ENCODE measurements at places on chromosomes 3 and 15. TPM values are rescaled to one million over a fixed set of nuclear protein-coding genes. Genes with fewer than 3 reads are reported as not detected.

DNA sequence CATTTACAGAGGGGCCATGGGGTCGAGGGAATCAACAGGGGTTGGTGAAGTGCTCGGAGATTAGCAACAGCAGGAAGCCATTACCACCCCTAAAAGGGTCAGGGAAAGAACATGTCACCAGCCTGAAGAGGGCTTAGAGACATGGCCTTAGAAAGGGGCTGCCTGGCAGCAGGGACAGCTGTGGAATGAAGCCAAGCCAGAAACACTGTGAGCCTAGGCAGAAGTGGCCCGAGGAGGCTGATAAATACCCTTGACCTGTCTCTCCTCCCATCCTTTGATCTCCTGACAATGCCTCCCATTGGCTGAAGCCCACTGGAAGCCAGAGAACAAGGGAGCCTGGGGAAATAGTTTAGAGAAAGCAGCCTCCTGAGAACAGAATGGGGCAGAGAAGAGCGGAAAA, 31.4 kb downstream of the GPD1L start:
- DNase-seq, result no peak

- no peak for DNase-seq
Observed at GRCh38 chr15:27889258-27889657, 209.9 kb downstream of the OCA2 start.

- no peak for DNase-seq
Observed at GRCh38 chr15:74422652-74423430, 10.9 kb downstream of the SEMA7A start.

- DNase-seq, result no peak
Observed at GRCh38 chr3:5717254-5717653, 529.7 kb downstream of the EDEM1 start.

DNA sequence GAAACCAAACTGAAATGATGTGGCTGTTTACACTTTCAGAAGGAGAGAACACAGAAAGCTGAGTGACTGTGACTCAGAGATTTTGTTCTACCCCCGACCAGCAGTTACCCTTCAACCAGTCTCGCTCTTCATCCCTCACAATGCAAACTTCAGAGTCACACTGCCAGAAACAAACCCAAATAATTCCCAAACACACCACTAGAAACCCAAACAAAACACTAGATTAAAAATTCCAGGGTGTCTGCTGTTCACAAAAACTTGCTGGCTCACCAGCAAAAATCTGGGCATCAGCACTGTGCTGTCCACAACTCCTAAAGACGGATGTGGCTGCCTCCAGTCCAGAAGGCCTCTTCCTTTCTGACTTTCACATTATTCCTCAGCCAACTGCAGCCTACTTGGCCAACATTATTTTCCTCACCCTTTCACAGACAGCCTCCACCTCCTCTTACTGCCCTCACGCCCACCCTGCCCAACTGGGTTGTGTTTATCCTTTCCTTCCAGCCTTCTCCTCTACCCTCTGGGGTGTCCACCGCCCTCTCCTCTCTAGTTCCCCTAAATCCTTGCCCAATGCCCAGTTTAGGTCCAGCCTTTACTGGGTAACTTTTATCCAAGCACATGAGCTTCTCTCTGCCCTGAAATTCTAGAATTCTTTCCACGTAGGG, 71.4 kb downstream of the MECOM start:
- DNase-seq, result no peak

- no peak for DNase-seq
Observed at GRCh38 chr3:78605178-78605577, 1162.6 kb downstream of the ROBO1 start.

DNA sequence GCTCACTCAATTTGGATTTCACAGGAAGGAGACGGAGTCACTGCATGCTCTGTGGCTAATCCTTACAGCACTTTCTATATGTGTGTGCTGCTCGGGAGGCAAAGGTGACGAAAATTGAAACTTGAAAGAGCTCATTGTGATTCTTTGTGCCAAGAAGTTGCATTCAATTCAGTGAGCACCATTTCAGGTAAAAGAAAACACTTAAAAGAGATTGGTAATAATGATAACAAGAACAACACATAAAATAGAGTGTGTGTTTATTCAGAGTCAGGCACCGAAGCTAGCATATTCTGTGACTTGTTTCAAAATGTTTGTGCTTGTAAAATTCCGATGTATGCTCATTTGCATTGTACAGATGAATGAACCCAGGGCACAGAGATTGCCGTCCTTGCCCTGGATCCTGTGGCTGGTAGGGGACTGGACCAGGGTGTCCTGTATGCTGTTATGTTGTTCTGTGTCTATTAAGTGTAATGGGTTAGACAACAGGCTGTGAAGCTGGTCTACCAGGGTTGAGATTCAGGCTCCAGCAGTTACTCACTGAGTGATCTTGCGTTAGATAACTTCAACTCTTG, 193.3 kb upstream of the PROK2 start:
- DNase-seq, result no peak

DNA sequence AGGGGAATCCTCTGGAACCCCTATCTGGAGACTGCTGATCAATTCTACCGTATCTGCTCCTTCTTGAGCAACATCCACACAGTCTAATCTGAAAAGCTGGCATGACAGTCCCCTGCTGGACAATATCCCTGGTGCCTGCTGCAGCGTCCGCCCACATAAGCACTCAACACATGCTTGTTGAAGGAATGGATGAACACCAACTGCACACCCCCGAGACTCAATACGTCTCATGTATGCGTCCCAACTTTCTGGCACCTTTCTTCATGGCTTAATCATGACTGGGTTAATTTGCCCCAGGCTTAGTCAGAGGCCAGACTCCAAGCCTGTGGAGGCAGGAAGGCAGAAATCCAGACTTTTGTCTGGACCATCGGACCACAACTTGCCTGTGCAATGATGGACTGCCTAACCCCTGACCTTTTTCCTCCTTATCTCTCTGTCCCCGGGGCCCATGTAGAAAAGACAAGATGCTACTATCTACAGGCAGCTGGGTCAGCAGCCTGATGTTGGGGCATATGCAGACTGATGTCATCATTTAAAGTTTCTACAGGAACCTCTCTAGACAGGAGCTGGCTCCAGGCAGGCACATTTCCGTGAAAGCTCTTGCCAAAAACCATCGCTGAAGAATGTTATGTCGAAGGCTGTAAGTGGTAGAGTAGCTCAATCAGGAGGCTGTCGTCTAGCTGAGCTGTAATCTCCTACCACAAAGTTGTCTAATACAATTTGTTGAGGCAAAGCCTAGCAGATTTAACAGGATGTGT, 114.1 kb upstream of the TPM1 start:
- DNase-seq, result no peak

DNA sequence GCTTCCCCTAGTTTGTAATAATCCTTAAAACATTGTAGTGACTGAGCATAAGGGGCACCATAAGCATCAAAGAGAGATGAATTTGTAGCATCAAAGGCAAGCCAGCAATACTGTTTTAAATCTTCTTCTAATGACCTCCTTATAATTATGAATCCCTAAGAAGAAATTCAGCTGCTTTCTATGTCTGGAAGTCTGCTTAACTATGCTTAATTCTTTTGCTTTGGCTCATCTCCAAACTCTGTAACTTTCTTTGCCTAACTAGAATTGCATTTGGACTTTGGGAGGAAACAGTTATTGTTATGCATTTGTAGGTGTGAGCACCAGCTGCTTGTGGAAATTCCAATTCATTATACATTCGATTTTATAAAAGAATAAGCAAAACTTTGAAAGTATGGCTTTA, 117.7 kb upstream of the SPATA16 start:
- DNase-seq, result no peak

DNA sequence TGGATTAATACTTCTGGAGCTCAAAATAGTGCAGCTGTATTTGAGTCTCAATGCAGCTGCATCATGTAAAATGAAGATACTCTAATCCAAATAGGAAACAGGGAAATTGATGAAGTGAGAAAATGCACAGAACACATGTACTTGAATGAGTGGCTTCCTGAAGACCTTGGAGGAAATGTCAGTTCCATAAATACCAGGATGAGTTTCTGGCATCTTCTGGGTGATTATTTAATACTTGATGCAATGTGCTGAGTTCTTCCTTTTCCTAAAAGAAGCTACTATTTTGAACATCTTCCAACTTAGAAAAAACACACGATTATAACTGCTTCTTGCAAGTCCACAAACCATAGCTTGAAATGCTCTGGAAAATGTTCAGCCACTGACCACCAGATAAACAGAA, 162.8 kb downstream of the SLC9A9 start:
- DNase-seq, result no peak

- DNase-seq, result no peak
Observed at GRCh38 chr3:49471856-49472495, 1.9 kb downstream of the DAG1 start.

DNA sequence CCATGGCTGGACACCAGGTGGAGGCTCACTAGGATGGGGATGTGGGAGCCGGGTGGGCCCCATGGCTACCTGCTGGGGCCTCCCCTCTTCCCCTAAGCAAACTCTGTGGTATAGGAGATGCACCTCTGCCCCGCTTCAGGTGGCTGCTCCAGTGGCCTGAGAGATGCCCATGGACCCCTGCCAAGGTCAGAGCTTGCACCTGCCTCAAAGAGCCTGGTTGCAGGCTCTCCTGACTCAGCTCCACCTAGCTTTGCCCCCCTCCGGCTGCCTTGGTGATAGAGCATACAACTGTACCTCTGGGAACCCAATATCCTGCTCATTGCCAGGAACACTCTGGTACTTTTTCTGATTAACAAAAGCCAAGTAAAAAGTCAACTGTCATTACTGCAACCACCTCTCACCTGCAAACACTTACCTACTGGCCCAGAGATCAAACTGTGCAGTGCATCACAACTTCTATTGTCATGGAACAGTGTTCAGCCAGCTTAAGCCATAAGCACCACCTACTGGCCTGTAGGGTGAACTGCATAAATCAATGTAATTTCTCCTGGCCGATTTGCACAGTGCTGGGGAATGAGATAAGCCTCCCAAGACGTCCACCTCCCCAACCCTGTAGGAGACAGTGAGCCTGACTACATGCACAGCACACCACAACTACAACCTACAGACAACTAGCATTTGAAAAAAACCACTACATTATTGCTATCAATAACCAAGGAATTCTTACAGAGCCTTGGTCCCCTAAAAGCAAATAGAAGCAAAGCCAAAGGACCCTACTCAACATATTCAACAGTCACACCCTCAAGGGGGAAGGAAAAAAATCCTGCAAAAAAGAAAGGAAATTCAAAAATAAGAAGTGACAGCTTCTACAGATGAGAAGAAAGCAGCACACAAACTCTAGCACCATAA, 352.4 kb upstream of the ARHGEF26 start:
- DNase-seq, result no peak

GRCh38 chr3:89250742-89251141, 143.3 kb downstream of the EPHA3 start:
- no peak for DNase-seq

GRCh38 chr3:171960159-171960558, 79.2 kb upstream of the FNDC3B start:
- no peak for DNase-seq

GRCh38 chr15:100059094-100059493, 282.7 kb downstream of the ADAMTS17 start:
- DNase-seq, result no peak

GRCh38 chr3:192130534-192131132, 596.7 kb downstream of the FGF12 start:
- peak; percentile 64 for DNase-seq

THRB gene
- total RNA-seq, result 7.7 TPM

WDR72 gene
- 0.54 TPM for total RNA-seq

KBTBD13 gene
- not detected for total RNA-seq

PLSCR5 gene
- total RNA-seq, result not detected

CCR9 gene
- not detected for total RNA-seq

RAD51 gene
- total RNA-seq, result 2.4 TPM

CCK gene
- 2.4 TPM for total RNA-seq

ZPLD1 gene
- total RNA-seq, result 0.54 TPM

SLC9C1 gene
- 0.45 TPM for total RNA-seq

SERPINI2 gene
- 10.1 TPM for total RNA-seq

NMNAT3 gene
- 8.2 TPM for total RNA-seq

All from cerebellum (tissue), 4 donors.